ENCODE measurements at places on chromosomes 5 and 9.

GRCh38 chr9:127961613-127962155, 19.1 kb downstream of the EEIG1 start:
- peaks cover 2% of the 10 kb centered on the region for H3K36me3 ChIP-seq
- DNase-seq = no peak
- H3K27me3 ChIP-seq = no peaks in the 10 kb centered on the region
- H3K4me3 ChIP-seq = peak overlapping the region; percentile 90

DNA sequence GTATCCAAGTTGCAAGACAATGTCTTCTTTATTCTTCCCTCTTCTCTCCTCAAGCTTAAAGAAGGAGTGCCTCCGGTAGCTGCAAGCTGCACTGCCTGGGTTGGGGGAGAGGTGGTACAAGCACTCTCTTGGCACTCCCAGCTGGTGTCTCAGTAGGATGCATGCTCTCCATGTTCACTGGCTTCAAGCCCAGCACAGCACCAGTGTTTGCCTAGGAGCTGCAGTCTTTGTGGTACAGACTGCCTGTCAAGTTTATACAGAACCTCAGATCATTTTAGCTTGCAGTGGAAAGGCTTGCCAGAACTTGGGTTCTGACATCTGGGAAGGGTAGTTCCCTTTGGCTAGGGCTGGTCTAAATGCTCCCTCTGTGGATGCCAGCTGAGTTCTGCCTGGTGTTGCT, 505.6 kb downstream of the MAN2A1 start:
- no peaks in the 10 kb centered on the region for H3K27me3 ChIP-seq
- H3K4me1 ChIP-seq = no peaks in the 10 kb centered on the region
- no peak overlapping the region for H3K27ac ChIP-seq

GRCh38 chr9:73806876-73807275, 655.2 kb downstream of the ANXA1 start:
- H3K27ac ChIP-seq = no peak overlapping the region
- no peak overlapping the region for H3K4me3 ChIP-seq
- H3K27me3 ChIP-seq = no peaks in the 10 kb centered on the region
- H3K36me3 ChIP-seq = no peaks in the 10 kb centered on the region
- no peak for DNase-seq
- H3K4me1 ChIP-seq = no peaks in the 10 kb centered on the region

- no peaks in the 10 kb centered on the region for H3K36me3 ChIP-seq
- peaks cover 94% of the 10 kb centered on the region for H3K4me1 ChIP-seq
- DNase-seq = no peak
- no peak overlapping the region for H3K4me3 ChIP-seq
Measured at GRCh38 chr9:89533411-89534095, 35.6 kb upstream of the SEMA4D start.

DNA sequence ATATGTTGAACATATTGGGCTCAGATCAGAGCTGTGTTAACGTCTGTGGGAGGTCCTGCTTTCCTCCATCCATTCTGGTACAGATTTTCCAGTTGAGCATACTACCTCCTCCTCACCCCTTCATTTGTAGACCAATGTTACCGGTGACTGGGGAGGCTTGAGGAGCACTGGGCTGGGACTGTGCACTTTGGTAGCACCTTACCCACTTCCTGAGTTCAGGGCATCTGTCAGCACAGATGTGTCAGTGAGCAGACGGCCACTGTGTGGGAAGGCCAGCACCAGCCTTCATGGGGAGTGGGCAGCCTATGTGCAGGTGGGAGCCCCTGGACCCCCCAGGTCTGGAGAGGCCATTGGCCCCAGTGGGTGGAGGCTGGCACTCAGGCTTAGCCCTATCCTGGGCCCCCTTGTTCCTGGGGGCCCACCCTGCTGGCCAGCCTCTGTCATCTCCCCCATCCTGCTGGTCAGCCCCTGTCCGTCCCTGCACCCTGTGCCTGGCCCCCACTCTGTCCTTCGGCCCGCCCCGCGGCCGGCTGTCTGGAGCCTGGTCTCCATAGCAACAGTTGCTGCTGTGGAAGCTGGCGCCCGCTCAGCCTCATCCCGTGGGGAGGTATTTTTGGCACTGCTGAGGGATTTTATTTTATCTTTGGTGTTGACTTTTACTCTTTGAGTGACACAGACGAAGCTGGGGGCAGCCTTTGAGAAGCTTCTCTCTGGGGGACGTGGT, 21.3 kb downstream of the WNK2 start:
- H3K4me3 ChIP-seq = no peak overlapping the region
- H3K27me3 ChIP-seq = no peaks in the 10 kb centered on the region
- H3K27ac ChIP-seq = no peak overlapping the region

DNA sequence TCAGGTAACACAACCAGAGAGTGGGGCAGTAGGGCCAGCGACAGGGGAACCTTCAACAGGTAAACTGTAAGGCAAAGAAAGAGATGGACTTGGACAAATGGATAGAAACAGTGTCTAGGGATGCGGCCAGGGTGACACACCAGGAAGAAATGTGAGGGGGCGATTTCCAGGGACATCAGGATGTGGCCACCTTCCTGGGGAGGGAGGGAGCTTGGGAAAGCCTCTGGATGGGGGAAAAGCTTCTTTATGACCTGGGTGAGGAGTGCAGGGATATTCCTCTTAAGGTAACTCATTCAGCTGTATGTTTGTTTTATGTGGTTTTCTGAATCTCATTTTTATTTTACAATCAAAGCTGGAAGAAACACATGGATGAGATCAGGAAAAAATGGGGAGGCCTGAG, 11.9 kb upstream of the NXNL2 start:
- H3K27ac ChIP-seq = no peak overlapping the region
- no peak for DNase-seq
- H3K36me3 ChIP-seq = no peaks in the 10 kb centered on the region
- peaks cover 26% of the 10 kb centered on the region for H3K27me3 ChIP-seq

GRCh38 chr5:40828690-40829661, 6.0 kb downstream of the RPL37 start:
- peak overlapping the region; percentile 58 for H3K27ac ChIP-seq
- peaks cover 59% of the 10 kb centered on the region for H3K4me1 ChIP-seq
- no peak for DNase-seq
- peaks cover 35% of the 10 kb centered on the region for H3K36me3 ChIP-seq
- no peaks in the 10 kb centered on the region for H3K27me3 ChIP-seq
- H3K4me3 ChIP-seq = no peak overlapping the region

DNA sequence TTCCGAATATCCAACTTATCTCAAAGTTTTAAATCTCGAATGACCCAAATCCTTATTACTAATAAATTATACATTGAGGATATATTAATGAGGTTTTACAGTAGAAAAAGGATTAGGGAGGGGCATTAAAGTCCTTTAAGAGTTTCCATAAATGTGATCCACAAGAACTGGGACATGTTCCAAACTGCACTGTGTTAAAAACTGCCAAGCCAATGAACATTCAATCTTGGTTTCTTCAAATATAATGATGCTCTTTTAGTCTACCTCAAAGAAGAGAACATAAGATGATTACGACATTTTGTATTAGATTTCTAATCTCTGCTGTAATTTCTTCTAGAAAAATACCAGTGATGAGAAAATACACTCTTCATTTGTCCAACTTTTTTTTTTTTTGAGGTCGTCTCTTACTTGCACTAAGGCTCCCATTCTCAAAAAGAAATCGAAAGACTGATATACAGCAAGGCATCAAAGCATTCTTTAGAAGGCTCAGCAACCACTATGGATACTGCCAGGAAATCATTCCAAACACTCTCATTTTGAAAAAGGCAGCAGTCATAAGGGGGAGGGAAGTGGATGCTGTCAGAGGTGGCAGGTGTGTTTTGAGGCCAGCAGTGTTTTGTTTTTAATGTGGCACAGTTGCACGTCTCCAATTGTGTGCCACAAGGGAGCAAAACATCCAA, 1.7 kb downstream of the PTAR1 start:
- H3K36me3 ChIP-seq = peaks cover 9% of the 10 kb centered on the region
- peak overlapping the region; percentile 100 for H3K4me3 ChIP-seq
- no peaks in the 10 kb centered on the region for H3K27me3 ChIP-seq
- peaks cover 46% of the 10 kb centered on the region for H3K4me1 ChIP-seq
- peak overlapping the region; percentile 34 for H3K27ac ChIP-seq

GRCh38 chr5:82151204-82151603, 127.0 kb downstream of the RPS23 start:
- DNase-seq = no peak
- no peak overlapping the region for H3K27ac ChIP-seq
- no peaks in the 10 kb centered on the region for H3K4me1 ChIP-seq
- H3K36me3 ChIP-seq = no peaks in the 10 kb centered on the region

GRCh38 chr5:149781612-149782011, 51.5 kb downstream of the PPARGC1B start:
- H3K27me3 ChIP-seq = no peaks in the 10 kb centered on the region
- peaks cover 15% of the 10 kb centered on the region for H3K36me3 ChIP-seq
- H3K27ac ChIP-seq = no peak overlapping the region
- H3K4me1 ChIP-seq = peaks cover 16% of the 10 kb centered on the region
- no peak for DNase-seq

DNA sequence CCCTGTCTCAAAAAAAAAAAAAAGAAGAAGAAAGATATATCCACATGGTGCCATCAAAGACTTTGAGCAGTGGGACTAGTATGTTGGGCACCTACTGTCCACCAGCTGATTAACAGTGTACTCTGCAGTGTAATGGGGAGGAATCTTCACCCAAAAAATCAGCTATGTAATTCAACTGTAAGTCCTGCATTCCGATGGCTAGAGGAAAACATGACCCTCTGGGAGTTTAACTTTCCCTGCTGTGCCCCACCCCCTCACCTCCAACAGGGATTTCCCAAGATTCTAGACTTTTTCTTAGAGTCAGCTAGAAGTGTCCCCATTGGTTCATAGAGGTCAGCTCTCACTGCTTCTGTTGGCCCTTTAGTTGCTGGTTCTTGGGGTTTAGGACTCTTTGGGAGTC, 221.2 kb upstream of the CLINT1 start:
- no peak overlapping the region for H3K4me3 ChIP-seq
- H3K27me3 ChIP-seq = peaks cover 6% of the 10 kb centered on the region
- H3K4me1 ChIP-seq = peaks cover 5% of the 10 kb centered on the region

GRCh38 chr9:105331160-105331559, 86.7 kb downstream of the SLC44A1 start:
- H3K4me1 ChIP-seq = peaks cover 7% of the 10 kb centered on the region
- no peak overlapping the region for H3K4me3 ChIP-seq
- H3K27ac ChIP-seq = no peak overlapping the region
- H3K36me3 ChIP-seq = no peaks in the 10 kb centered on the region

GRCh38 chr9:37621273-37622121, 29.1 kb upstream of the TOMM5 start:
- DNase-seq = no peak
- H3K27me3 ChIP-seq = no peaks in the 10 kb centered on the region
- no peaks in the 10 kb centered on the region for H3K4me1 ChIP-seq
- H3K36me3 ChIP-seq = no peaks in the 10 kb centered on the region
- no peak overlapping the region for H3K27ac ChIP-seq

GRCh38 chr5:93578813-93579691, 2.0 kb downstream of the NR2F1-AS1 start:
- no peaks in the 10 kb centered on the region for H3K36me3 ChIP-seq
- H3K27me3 ChIP-seq = peaks cover 59% of the 10 kb centered on the region
- DNase-seq = no peak
- no peak overlapping the region for H3K27ac ChIP-seq

- DNase-seq = no peak
- peaks cover 62% of the 10 kb centered on the region for H3K27me3 ChIP-seq
- peaks cover 27% of the 10 kb centered on the region for H3K4me1 ChIP-seq
Measured at GRCh38 chr9:130662970-130663257, 1.5 kb upstream of the PRDM12 start.

DNA sequence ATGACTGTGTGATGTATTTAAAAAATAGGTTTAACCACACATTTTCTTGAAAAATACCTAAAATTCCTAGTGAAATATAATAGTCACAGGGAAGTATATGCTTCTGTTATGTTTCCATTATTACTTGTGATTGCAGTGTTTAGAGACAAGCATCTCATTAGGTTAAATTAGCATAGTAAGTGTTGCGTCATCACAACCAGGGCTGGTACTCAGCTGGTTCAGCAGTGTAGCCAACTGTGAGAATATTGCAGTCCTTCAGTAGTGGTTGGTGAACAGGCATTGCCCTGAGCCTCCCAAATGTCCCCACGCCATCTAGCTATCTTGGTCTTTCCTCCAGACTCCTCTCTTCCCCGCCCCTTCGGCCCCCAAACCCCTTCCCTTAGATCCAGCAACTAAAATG, 261.7 kb downstream of the ARHGEF28 start:
- H3K27ac ChIP-seq = no peak overlapping the region
- H3K36me3 ChIP-seq = no peaks in the 10 kb centered on the region
- H3K4me1 ChIP-seq = no peaks in the 10 kb centered on the region

DNA sequence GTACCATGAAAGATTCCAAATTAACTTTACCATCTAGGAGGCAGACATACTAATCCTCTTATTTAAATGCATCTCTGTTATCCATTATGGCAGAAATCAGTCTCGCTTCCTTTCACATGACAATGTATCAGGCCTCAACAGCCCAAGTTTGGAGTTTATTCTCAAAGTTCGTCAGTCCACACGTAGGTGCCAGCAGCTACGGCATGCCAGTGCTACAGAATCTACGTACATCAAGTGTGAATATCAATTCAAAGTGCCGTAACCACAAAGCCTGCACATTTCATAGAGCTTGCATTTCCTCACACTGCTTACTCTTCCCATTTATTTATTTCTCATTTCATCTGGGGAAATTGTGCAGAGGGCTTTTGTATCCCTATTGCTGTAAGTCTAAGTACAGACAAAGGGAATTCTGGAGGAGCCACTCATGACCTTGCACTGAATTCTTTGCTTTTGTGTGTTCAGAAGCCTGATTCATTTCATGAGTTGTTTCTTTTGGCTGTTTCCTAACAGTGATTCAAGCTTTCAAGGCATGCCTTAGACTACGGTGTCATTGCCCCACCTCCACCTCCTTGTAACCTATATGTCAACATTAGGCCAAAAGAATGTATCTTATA, 10.0 kb downstream of the ENC1 start:
- H3K4me3 ChIP-seq = peak overlapping the region; percentile 14
- DNase-seq = peak; percentile 14

- no peaks in the 10 kb centered on the region for H3K4me1 ChIP-seq
- no peaks in the 10 kb centered on the region for H3K36me3 ChIP-seq
- DNase-seq = no peak
- H3K4me3 ChIP-seq = no peak overlapping the region
- H3K27ac ChIP-seq = no peak overlapping the region
- no peaks in the 10 kb centered on the region for H3K27me3 ChIP-seq
Measured at GRCh38 chr5:43785198-43785597, 182.2 kb downstream of the NNT start.

GRCh38 chr5:139472386-139473030, 1.7 kb downstream of the SMIM33 start:
- peak overlapping the region; percentile 64 for H3K27ac ChIP-seq
- peaks cover 5% of the 10 kb centered on the region for H3K36me3 ChIP-seq
- peaks cover 79% of the 10 kb centered on the region for H3K4me1 ChIP-seq
- H3K27me3 ChIP-seq = no peaks in the 10 kb centered on the region

GRCh38 chr9:129436751-129437625, 183.9 kb downstream of the C9orf50 start:
- peaks cover 20% of the 10 kb centered on the region for H3K4me1 ChIP-seq
- H3K27me3 ChIP-seq = peaks cover 49% of the 10 kb centered on the region
- H3K4me3 ChIP-seq = peak overlapping the region; percentile 47
- DNase-seq = peak; percentile 29
- no peaks in the 10 kb centered on the region for H3K36me3 ChIP-seq
- no peak overlapping the region for H3K27ac ChIP-seq

DNA sequence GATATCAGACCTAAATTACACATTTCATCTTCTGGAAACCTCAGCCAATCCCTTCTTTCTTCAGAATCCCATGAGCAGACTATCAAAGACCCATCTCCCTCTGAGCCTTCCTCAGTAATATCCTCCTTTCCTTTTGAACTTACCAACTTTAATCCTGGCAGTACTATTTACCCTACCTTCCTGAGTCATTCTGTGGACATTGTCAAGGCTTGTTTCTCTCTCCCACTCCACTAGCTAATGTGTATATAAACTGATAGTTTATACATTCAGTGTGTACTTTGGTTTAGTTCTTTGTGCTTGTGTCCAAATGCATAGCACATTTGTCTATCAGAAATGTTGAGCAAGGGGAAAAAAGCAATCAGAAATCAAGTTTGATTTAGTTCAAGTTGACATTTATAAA, 568.3 kb downstream of the CSNK1G3 start:
- H3K27me3 ChIP-seq = no peaks in the 10 kb centered on the region
- no peak overlapping the region for H3K27ac ChIP-seq
- no peak overlapping the region for H3K4me3 ChIP-seq
- H3K4me1 ChIP-seq = no peaks in the 10 kb centered on the region
- DNase-seq = no peak

Measured in activated T-cell treated with anti-CD3 and anti-CD28 coated beads, Interleukin-2, amount 50 U/mL, for 72 hours (primary cell).